DMS53 (cell line): ENCODE measurements at places on chromosomes 16 and 17.

DNA sequence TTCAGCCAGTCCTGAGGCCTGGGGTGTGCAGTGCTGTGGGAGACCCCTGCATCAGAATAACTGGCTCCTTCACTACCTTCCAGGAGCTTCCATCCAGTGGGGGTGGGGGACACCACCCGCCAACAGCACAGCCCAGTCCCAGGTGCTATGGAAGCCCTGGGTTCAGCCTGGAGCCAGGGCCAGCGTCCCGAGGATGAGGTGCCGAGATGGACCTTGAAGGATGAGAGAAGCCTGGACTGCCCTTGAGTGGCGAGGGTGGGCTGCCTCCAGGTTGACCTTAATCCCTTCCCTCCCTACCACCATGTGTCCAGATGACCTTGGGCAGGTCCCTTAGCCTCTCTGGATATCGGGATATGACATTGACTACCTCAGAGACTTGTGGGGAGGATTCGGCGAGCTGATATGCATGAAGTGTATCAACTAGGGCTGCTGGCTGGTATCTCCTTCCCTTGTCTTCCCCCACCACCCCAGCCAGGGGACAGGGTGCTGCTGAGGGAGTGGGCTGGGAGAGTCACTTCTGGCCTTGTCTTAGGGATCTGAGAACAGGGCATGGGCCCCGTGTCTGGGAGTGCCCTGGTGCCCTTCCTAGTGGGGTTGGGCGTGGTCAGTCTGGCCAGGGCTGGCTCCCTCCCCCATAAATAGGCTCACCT lies 14.2 kb upstream of the LASP1NB start:
- DNase-seq = no peak

DNA sequence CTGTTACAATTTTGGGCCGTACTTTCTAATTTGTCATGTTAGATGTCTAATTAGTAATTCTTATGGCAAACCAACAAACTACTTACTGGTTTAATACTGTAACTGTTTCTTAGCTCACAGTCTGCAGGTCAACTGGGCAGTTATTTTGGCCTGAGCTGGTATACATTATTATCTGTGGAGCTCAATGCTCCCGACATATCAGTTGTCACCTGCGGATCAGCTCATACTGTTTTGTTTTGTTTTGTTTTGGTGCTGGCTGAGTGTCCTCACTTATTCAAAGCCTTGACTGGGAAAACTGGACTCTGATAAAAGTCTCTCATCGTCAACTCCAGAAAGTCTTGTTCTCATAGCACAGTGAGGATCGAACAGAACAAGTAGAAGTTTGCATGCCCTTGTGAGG lies 1060.6 kb upstream of the CDH8 start:
- DNase-seq = no peak

DNA sequence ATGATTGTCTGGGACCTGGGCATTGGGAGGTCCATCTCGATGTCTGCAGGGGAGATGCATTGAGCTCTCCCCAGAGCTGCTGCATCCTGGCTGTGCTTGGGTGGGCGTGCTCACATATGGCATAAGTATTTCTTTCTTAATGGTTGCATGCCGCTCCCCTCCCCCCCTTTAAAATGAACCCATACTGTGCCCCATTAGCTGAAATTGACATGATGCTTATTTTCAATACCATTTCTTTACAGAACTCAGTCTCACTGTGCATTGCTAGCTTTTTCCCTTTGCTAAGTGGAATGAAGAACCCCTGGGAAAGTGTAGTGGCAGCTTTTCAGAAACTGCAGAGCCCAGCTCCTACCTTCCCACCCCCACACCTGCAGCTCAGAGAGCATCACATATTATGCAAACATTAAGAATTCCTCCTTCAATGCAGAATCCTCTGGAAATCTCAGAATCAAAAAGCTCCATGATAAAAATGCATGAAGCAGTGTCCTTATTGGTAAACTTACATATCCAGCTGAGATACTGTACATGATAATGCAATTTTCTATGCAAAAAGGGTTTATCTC lies 56.4 kb downstream of the HS3ST4 start:
- DNase-seq = no peak

GRCh38 chr17:77808686-77809425 lies 149.6 kb upstream of the TNRC6C start:
- no peak for DNase-seq
